ENCODE measurements at places on chromosomes 2 and 18. TPM values are rescaled to one million over a fixed set of nuclear protein-coding genes. Genes with fewer than 3 reads are reported as not detected.

Gene SERPINB11
- not detected for total RNA-seq

Gene COMMD1
- total RNA-seq: 29.1 TPM

Gene LIMS3
- not detected for total RNA-seq

Gene ARHGAP15
- 54.1 TPM for total RNA-seq

Gene DNAH6
- total RNA-seq: 0.09 TPM

Gene OTOF
- total RNA-seq: 12.3 TPM

Gene SUCLG1
- 65.3 TPM for total RNA-seq

Gene WDR35
- total RNA-seq: 7.6 TPM

DNA sequence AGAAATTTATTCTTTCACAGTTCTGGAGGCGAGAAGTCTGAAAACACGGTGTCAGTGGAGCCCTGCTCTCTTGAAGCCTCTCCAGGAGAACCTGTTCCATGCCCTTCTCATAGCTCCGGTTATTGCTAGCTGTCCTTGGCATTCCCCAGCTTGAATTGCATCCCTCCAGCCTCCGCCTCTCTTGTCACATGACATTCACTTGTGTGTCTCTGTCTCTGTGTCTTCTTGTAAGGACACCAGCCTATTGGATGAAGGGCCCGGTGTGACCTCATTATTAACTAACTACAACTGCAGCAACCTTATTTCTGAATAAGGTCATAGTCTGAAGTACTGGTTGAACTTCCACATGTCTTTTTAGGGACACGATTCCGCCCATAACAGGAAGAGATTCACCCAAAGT is 4.5 kb upstream of the PRSS56 start:
- DNase-seq: no peak

GRCh38 chr2:58206785-58207184 is 34.3 kb downstream of the FANCL start:
- DNase-seq: no peak

- no peak for DNase-seq
Observed at GRCh38 chr2:86074811-86075210, 30.9 kb downstream of the POLR1A start.

GRCh38 chr2:109174214-109174613 is 45.2 kb downstream of the SH3RF3 start:
- no peak for DNase-seq

DNA sequence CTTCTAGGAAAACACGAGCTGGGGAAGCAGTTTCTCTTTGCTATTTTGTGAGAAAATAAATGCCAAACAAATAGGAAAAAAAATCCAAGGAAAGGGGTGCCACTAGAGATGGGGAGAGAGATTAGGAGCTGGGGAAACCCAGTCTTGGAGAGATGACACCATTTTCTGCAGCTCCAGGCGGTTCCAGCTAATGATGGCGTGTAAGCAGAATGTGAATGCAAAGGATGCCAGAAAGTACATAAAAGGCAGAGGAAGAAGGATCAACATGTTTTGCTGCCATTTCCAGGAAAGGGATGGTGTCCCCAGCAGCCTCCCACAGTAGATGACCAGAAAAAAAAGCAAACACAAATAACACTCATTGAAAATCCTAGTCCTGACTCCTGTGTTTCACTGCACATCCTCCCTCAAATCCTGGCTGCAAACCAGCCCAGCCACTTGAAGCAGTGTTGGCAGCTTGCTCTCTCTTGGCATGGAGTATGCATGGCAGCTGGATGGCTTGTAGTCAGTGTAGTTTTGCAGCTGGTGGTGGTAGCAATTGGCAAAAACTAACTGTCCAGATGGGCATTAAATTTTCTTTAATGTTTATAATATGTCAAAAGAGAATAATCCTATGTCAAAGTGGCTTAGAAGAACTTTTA is 93.6 kb downstream of the FTCDNL1 start:
- no peak for DNase-seq

DNA sequence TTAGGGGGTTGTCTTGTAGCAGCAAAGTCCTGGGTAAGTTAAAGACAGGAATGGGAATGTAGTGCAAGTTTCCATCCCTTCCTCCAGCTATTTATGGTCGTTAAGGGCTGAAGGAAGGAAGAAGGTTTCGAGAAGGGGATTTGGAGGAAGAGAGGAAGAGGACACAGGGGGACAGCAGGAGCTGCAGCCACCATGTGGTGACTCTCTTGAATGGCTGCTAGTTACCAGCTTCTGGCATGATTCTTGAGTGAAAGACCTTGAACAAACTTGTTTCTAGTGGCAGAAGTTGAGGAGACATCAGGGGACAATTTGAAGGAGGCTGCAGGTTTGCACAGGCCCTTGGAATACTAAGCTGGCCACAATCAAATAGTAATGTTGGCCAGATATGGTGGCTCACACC is 116.6 kb downstream of the MTX2 start:
- DNase-seq: no peak

DNA sequence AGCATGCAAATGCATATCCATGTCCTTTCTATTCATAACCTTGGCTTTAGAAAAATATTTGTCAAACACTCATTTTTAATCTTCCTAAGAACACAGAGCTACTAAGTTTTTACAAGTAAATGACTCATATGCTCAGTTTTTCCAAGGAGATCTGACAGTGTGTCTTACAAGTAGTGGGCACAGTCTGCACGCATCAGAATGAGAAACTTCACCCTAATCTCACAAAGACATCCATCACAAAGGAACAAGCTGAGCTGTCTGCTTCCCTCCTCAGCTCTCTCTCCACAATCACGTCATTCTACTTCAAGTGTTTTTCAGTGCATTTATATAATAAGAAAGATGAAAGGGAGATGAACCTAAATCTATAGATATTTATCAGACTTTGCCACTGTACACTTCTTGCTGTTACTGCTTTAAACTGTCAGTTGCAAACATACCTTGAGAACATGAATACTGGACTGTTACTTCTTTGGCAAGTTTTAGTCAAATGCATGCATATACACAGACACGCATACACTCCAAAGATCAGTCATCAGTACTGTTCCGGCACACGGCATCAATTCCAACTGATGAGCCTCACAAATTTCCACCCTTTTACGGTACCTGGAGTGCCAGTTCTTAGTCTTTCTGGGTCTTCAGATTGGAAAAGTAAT is 75.7 kb downstream of the RBMS1 start:
- DNase-seq: no peak

- no peak for DNase-seq
Observed at GRCh38 chr18:8218197-8218596, 391.0 kb upstream of the RAB12 start.

DNA sequence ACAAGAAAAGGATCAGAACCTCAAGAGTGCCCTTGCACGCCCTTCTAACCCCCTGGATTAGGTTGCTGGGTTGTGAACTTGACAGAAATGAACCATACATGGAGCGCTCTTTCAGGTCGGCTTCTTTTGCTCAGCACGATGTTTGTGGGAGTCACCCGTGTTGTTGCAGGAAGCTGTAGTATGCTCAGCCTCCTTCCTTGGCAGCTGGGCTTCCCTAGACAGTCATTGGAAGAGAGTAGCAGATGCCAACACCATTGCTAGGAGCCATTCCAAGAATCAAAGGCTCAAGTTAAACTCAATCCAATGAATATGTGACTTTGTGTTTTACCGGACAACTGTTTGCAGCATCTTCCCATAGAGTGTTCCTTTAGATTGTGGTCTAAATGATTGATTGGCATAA is 47.0 kb downstream of the RAB12 start:
- no peak for DNase-seq

- no peak for DNase-seq
Observed at GRCh38 chr2:159411460-159411859, 125.0 kb upstream of the WDSUB1 start.

DNA sequence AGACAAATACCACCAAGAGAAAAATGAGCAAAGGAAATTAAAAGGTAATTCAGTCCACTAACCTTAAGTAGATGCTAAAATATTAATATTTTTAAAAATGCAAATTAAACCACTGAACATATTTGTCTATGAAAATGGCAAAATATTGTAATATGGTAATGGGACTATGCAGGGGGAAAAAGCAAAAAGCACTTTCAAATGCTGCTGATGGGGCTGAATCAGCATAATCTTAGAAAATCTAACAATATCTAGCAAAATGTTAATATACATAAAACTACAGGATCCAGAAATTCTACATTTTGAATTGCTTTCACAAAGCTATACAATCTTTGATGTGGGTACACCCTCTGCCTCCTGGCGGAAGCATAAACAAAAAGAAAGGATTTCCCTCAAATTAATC is 86.9 kb upstream of the DTNB start:
- no peak for DNase-seq

GRCh38 chr18:11066038-11066437 is 83.3 kb downstream of the PIEZO2 start:
- no peak for DNase-seq

DNA sequence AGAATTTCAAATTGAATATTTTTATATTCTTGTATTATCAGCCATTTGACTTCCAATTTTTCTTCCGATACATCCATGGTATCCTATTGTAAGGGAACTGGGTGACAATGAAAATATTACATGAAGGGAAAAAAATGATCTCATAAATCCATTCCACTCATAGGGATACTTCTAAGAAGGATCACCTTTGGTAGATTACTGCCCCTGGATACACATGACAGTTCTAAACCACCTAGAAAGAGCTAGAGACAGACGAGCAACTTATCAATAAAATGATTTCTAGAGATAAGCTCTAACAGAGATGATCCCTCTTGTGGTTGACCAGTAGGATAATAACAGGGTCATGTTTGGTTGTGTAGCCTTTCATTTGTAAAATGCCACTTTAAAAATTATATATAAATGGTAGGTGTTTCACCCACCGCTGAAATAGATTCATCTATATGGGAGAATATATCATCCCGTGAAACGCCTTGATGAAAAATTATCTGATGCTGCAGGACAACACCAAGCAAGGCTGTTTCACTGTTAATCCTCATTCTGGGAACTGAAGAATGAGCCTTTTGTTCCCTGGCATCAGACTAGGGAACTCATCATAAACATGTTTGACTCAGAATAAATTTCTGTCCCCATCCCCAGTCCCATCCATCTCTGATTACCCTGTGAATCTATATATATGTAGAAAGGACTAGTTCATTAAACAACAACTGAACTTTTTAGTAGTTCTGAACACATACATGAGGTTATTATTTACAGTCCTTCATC is 180.0 kb downstream of the TCF4 start:
- no peak for DNase-seq

DNA sequence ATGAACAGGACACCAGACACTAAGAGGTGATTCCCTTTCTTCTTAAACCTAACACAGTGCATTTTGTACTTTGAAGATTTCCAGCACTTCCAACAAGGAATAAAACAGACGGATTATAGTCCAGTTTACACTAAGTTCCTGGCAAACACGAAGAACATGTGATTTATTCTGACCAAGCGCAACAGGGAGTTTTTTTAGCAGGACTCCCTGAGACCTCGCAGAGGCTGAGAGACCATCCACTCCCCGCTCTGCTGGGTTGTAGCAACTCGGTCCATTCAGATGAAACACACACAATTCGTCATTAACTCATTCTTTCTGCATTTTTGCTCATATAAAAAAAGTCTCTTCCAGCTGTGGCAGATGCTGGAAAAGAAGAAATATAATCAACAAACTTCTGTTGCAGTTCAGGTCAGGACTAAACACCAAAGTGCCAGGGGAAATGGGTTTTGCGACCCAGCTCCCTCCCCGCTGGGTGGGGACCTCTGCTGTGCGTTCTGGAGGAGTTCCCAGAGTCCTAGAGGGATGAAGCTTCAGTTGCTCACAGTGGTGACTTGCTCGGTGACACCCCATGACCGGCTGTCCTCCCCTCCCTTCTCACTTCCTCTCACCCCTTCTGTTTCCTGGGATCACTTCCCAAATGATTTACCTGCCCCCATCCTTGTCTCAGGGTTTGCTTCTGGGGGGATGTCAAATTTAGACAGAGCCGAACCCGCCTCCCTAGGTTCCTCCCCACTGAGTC is 52.5 kb downstream of the KCNF1 start:
- DNase-seq: no peak

DNA sequence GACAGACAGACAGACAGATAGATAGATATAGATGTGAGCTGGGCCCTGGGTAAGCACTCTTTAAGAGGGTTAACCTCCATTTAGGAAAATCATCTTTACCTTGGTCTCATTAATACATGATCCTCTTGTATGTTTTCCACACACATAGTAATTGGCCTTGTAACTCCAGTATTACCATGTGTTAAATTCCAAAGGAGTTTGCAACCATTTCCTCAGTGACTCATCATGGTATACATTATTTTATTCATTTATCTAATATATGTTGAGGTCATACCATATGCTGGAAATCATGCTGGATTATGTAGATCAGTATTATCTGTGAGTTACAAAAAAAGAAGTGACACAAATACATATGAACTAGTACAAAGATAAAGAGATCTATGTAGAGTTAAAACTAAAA is 504.3 kb downstream of the DCC start:
- DNase-seq: no peak

Measured in activated T-helper 2 cell treated with anti-CD3 and anti-CD28 coated beads, Interferon-gamma antibody, Interleukin-2, Interleukin-4, amounts not matched to agents 10 μg/mL and 5 μg/mL and 100 μg/mL, durations not matched to agents 14 hours and 24 hours and 36 hours (primary cell).